ENCODE measurements at places on chromosomes 6 and 20.

DNA sequence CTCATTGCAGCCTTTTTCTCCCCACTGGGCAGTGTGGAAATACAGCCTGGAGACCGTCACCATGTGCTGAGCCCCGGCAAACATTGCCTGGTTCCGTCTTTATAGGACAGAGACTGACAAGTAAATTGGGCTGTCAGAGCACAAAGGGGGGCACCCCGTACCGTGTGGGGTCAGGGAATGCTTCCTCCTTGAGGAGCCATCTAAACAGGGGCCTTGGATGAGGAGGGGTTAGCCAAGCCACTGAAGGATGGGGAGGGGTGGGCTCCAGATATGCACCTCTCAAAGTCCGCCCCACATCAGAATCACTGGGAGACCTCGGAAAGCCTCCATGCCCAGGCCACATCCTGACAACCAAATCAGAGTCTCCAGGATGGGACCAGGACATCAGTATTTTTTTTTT, 73.9 kb downstream of the NFATC2 start:
- DNase-seq = no peak

DNA sequence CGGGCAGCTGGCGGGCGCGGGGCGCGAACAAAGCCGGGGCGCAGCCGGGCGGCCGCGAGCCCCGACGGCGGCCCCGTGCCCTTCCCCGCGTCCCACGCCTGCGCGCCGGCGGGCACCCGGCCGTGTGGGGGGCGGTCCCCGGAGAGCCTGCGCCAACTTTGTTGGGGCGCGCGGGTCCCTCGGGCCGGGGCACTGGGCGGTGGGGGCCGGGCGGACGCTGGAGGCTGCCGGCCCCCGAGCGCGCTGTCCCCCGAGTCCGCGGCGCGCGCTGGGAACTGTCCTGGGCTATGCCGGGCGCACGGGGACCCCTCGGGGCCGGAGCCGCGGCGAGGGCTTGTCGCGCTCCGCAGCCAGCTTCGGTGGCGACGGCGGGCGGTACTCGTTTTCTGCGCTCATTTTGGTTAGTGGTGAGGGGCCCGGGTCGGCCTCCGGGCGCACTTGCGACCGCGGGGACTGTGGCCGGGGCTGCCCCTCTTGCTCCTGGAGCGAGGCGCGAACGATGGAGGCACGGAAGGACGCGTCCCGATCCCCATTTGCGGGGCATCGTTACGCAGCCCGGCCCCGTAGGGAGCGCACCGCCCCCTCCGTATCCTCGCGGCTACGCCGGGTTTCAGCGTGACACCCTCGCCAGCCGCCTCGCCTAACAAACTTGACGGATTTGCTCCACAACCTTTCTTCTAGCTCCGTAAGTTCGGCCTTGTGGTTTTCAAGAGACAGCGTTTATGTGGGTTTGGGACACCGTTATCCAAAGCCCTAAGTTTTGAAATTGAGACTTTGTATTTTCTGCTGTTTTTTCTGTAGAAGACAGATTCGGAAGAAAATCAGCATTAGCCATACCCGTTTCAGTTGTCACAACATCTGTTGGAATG, 622 bp downstream of the SS18L1 start:
- DNase-seq = no peak

GRCh38 chr20:2108987-2109386, 7.4 kb downstream of the STK35 start:
- no peak for DNase-seq

GRCh38 chr6:32439139-32439538, 548 bp upstream of the HLA-DRA start:
- DNase-seq = no peak

DNA sequence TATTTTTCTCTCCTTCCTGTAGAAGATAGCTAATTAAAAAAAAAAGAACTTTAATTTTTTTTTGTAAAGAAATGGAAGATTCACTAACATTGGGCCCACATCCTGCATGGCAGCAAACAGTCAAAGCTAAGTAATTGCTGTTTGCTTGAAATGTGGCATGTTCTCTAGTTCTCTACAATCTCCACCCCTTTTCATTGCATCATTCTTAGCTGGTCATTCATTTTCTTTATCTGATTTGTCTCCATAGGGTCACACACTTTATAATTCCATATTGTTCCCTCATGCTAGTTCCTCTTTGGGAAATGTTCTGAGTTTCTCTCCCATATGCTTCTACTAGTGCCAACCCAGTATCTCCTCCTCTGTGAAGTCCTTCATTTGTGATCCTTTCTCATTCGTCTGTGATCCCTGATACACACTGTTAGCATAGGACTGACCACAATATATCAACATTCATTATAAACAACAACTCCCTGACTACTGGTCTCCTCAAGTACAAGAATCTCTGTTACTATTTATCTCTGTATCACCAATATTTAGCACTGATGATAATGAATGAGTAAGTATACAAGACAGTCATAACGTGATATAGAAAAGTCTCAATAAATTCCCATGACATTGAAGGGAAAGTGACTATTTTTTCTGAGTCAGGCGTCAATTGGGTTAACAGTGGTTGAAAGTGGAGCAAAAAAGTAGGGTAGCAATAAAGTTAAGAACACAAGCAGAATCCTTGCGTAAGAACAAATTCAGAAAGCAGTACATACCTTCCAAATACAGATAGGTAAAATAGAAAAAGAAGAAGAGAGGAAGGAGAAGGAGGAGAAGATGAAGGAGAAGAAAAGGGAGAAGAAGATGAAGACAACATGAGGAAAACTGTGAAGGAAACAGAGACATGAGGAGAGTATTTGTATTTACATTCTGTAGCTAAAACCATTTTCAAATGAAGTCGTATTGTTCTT, 33.2 kb upstream of the MYB start:
- no peak for DNase-seq

DNA sequence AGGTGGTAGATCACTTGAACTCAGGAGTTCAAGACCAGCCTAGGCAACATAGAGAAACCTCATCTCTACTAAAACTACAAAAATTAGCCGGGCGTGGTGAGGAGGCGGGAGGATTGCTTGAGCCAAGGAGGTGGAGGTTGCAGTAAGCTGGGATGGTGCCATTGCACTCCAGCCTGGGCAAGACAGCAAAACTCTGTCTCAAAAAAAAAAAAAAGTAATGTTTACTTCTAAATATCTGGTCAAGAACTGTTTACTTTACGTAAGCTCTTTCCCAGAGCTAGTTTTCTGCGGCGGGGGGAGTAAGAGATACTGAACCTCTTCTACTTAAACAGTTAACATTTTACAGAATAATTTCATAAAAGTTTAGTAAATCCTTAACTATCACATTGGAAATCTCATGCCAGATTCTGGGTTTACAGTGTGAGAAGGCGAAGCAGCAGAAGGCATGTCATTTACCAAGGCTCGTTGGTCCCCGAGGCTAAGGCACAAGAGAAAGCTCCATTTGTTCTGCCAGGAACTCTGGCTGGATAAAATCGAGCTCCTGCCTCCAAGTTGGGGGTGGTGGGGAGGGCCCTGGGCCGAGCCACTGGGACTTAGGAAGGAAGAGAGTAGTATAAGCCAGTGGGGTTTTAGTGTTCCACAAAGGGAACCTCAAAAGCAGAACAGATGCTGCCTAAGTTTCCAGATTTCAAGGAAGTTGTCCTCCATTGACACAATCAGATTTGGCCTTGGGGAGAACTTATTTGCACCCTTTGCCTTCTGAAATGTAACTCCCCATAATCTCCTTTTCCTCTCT, 41.7 kb downstream of the ARFGEF2 start:
- DNase-seq = no peak

GRCh38 chr20:24961384-24962181, 12.5 kb downstream of the CST7 start:
- no peak for DNase-seq

DNA sequence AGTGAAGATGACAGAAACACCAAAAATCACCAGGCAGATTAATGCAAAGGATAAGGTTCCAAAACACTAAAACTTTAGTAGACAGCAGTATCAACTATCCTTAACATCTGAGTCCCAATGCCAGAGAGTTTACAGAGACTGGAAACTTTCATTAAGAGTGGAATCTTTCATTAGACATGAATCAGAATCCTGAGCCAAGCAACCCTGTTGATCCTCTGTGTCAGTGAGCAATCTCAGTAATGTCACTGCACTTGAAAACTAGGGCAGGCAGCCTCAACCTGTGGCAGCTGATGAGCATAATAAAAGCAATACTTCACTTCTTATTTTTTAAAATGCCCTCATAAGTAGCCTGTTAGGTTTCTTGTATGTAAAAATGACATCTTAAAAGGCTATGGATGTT, 252.8 kb upstream of the PLN start:
- no peak for DNase-seq

DNA sequence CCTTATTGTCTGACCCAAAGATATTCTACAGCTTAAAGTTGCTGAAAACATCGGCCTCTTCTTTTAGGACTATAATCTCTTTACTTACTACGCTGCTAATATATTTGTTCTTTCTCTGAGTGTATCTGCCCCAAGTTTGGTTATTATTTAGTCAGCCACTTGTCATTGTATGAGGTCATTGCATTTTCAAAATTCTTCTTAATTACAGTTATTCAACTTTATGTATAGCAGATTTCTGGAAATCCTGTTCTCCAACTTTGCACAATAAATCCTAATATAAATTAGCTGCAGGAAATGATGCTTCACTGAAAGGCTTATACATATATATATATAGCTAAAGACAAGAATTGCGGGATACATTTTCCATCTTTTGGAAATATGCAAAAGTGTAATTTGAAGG, 88.5 kb upstream of the HIVEP1 start:
- DNase-seq = no peak

DNA sequence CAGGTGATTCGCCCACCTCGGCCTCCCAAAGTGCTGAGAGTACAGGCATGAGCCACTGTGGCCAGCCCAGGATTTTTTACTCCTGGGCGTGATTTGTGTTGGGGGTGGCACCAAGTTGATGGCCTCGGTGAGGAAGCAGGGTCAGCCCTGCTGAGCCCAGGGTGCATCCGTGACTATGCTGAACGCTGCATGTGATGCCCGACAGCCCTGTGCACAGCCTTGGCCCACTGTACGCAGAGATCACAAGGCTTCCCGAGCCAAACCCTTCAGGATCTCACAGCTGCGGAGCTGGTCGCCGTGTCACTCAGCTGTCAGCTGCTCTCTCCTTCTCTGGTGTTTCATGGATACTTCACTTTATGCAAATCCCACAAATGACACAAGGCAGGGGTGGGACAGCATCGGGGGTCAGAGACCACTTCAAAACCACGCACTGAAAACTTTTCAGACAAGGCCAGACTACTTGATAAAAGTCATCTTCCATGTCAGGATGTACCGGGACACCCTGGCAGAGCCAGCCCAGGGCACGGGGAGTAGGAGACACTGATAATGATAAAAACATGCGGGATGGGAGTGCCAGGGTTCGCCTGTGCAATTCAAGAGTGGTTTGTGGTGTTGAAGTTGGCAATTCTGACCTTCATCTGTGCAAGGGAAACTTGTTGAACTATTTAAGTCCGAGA, 31.2 kb upstream of the RPS6KA2 start:
- DNase-seq = no peak

GRCh38 chr6:65984089-65984488, 277.1 kb upstream of the EYS start:
- no peak for DNase-seq

All from SK-N-MC (cell line).